HTR-8/SVneo (cell line): ENCODE measurements at places on chromosomes 7 and 10.
A peak's percentile ranks its signal among the peaks of the same experiment; 100 is the strongest.

- DNase-seq = no peak
These were observed 227.8 kb downstream of the ARHGAP21 start for GRCh38 chr10:24495666-24496460.

DNA sequence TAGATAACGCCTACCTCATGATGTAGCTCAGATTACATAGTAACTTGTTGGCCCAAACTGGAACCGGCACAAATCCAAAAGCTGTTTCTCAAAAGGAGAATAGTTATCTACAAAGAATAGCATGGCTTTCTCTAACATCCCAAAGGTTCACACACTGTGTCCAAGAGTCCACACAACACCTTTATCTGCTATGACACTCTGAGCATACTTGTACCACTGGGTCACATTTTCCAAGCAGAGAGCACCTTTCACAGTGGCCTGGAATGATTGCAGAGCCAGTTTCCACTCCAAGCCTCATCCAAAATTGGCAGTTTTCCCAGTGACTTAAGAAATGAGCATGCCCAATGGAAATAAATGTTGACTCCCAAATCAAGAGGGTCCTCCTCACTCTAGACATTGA, 155.3 kb downstream of the VWC2 start:
- DNase-seq = no peak

DNA sequence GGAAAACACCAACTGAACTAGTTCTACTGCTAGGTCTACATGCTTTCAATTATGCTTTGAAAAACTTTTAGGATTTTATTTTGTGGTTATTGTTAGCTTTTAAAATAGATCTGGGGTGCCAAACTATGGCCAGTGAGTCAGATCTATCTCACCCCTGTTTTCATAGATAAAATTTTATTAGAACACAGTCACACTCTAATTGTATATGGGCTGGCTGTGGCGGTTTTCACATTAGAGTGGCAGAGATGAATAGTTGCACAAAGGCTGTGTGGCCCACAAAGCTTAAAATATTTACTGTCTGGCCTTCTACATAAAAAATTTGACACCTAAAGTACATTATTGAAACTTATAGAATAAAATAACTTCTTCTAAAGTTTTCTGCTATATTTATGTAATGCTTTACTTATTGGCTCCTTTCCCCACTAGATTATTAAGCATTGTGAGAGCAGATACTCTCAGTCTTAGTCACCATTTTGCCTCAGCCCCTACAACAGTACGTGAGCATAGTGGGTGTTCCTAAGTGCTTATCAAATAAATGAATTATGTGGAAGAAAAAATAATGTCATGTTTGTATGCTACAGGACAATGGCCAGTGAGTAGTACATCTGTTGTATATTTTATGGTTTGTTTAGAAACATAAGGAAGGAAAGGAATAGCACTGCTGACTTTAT, 5.4 kb upstream of the SUV39H2 start:
- no peak for DNase-seq

- no peak for DNase-seq
These were observed 263.5 kb downstream of the ADARB2 start for GRCh38 chr10:1473874-1474273.

DNA sequence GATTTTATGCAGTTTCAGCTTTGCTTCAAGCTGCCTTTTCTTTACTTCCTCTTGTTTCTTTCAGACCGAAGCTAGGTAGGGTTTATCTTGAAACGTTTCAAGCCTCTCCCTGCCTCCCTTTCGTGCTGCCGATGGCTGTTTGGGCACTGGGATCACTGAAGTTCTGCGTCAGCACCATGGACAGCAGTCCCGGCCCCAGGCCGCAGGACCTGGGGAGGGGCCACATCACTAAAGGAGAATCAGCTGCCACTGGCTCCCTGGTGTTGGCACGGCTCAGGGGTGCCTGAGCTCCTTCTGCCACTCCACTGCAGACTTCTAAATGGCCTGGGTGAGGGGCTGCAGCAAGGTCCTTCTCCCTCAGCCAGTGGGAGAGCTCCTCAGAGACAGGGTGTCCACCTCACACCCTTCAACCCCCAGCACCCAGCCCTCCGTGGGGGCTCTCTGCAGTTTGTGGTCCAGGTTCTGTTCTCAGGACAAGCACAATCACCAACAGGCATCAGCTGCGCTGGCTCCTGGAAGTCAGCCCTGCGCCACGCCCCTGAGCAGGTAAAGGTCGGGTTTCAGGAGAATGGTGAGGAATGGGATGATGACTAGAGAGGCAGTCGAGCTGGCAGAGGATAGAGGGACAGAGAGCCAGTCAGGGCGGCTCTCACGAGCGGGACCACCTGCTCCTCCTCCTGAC, 387.2 kb downstream of the TCERG1L start:
- no peak for DNase-seq

DNA sequence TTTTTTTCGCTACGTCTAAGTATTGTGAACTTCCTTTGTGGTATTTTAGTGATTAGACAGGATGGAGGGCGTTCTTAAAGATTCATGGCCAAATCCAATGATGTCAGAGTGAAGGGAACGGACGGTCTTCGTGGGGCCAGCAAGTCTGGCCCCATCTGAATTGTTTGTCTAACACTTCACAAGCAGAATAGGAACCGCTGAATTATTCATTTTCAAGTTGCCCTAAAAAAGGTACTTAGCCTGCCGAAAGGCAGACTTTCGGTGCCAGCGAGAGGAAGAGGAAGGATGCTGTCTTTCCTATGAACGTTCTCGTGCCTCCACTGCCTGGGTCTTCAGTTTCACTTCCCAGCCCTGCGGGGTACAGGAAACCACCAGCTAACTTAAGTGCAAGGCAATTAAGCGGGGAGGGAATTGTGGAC, 145.7 kb upstream of the SH2B2 start:
- no peak for DNase-seq

DNA sequence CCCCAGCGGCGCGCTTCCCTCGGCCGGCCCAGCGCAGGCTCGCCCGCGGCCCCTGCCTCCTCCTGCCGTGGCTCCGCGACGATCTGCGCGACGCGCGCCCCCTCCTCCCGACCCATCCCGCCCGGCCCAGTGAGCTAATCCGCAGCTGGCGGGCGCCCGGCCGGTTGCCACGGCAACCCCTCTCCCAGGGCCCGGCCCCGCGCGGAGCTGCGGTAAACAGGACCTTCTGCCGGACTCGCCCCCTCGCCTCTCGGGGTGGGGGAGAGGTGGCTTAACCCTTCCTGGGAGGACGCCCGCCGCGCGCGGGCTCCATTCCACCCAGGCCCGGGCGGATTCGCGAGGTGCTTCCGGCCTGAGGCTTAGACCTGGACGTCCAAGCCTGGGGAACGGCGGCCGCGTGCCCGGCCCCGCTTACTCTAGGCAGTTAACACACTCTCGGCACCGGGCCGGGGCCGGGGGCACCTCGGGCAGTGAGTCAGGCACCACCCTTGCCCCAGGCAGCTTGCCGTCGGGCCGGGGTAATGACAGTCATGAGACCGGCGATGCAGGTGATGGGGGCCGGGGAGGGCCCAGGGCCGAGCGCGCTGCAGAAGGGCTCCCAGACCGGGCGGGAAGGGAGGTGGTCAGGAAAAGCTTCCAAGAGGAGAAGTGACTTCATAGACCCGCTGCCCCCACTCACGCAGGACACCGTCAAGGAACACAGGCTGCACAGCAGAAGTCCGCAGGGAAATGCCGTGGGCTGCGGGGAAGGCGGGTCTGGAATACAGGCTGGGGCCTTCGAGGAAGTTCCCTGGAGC, at the start of gene DENND2A:
Gene DENND2A, minus strand, starts transcription at position 87 of the 797 bp plus-strand sequence. CDS start 38,416 bp downstream, outside the sequence.
- peak; percentile 55 for DNase-seq
